Effector memory CD8-positive, alpha-beta T cell (primary cell): ENCODE measurements at places on chromosomes 3 and 15.

DNA sequence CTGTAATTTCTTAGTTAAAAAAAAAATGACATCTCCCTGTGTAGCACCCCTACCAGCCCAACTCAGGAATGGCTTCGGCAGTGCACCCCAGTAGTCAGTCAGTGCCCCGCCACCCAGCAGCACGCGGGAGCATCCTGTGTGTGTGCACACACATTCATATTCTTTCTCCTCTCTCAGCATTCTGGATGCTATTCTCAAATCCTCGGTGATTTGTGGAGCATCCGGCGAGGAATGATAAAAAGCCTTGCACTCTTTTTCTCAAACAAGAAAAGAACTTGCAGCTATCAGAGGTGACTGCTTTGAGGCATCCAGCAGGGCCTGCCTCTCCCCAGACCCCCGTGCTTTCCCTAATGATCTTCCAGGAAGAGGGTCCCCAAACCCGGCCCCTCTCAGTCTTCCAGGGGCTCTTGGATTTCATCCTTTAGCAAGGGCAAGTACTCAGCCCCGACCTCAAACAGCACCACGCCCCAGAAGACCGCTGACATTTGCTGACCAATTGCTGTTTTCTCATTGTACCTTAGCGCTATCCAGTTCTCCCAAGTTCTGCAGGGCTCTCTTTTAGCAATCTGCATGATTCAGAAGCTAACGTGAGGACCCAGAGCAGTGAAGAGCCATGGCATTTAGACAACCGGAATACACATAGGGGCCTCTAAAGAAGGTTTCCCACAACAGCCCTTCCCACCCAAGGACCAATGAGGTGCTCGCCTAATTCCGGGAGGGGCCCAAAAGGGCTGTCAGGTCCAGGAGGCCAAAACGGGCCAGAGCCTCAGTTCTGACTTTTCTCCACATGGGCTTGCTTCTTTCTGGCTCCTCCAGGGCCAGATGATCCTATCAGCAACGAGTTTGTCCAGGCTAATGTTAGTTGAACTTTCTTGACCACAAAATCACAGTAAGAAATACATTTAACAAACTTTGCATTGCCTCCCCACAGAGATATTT, 72.2 kb downstream of the FAM174B start:
- no peak for DNase-seq

- DNase-seq: no peak
Measured at GRCh38 chr15:100653608-100654007, 51.2 kb downstream of the ASB7 start.

DNA sequence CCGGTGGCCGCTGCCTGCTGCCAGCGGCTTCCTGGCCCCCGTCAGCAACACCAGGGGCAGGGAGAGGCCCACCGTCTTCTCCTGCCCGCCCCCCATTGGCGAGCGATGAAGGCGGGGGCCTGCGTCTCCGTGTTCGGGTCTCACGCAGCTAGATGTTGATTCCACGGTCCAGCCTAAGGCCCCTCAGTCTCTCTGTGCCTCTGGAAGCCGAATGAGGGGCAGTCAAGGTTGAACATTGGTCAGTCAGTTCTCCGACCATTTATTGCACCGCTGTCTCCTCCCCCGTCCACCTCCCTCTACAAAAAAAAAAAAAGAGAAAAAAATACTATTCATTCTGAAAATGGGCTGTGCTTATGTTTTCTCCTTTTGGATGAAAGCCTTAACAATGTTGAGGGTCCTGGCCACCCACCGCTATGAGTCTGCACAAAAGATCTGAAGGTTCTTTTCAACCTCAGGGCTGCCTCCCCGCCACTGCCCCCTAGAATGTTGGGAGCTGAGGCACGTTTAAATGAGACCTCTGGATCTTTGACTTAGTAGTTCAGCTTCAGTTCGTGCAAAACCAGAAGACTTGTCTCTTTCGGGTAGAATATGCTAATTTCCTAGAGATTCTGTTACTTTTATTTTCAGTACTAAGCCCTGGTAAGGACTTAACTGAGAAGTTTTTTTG, 736 bp downstream of the IREB2 start:
- no peak for DNase-seq

- no peak for DNase-seq
Measured at GRCh38 chr3:31851278-31851677, 129.8 kb downstream of the OSBPL10 start.

DNA sequence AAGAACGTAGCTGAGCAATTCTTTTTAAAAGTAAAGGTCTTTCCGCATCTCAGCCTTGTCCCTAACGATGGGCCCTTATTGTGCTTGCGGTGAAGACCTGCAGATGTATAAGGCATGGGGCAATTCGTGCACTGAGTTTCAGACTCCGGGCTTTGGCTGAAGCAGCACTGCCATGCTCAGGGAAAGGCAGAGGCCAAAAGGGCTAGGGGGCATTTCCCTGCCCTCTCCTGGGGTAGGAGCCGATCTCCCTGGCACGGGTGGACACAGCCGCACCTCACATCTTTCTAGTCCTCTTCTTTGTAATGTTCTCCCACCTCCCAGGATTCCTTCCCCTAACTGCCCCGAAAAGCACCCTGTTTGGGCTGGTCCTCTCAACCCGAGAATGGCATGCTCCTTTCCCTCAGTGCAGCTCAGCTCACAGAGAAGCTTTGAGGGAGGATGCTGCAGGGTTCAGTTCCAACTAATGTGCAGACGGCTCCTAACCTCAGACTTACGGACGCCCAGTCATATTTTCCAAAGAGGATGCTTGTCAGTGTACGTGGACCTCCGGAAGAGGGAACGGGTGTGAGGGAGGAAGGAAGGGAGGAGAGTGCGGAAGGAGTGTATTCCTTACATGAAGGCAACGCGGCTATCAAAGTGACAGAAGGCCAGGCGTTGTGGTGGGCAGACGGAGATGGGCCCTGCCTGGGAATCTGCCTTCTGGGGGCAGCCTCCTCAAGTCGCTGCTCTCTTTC, 61.2 kb downstream of the SYNM start:
- DNase-seq: no peak

- no peak for DNase-seq
Measured at GRCh38 chr15:95025924-95026728, 794.8 kb downstream of the MCTP2 start.

GRCh38 chr3:5292512-5292911, 105.0 kb downstream of the EDEM1 start:
- no peak for DNase-seq

- DNase-seq: no peak
Measured at GRCh38 chr3:17583530-17583929, 158.9 kb downstream of the TBC1D5 start.

GRCh38 chr15:85131915-85132314, 150.3 kb downstream of the PDE8A start:
- DNase-seq: no peak

GRCh38 chr3:152291238-152291637, 22.5 kb downstream of the MBNL1 start:
- no peak for DNase-seq

DNA sequence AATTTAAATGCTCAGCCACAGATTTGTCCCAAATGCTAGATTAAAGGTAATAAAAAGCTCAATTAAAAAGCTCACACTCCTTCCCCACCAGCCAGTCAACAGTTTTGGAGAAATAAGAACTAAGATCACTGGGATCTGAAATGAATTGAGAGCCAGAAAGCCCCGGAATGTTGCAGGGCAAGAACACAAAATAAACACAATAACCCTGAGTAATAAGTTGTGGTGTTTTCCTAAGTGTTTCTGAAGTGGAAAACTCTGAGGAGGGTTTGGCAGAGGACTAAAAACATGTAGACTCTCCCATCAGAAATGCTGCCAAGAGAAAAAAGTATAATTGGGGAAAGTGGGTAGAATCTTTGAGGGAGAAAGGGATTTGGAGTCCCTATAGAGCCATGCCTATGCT, 127.8 kb downstream of the ABI3BP start:
- DNase-seq: no peak

GRCh38 chr3:65685621-65686235, 353.0 kb downstream of the MAGI1 start:
- no peak for DNase-seq

DNA sequence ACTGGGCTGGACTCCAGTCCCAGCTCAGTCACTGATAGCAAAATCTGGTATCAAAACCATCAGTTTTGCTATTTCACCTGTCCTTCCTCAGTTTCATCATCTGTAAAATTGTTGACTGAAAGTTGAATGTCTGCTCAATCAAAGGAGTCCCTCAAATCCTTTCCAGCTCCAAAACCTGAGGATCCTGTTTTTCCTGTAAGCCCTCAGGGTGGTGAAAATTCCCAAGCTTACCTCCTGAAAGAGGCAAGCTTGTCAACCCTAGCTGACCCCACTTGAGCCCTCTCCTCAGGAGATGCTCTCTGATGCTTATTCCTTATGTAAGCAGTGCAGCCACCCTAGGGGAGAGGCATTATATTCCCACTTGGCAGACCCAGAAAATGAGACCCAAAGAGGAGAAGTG, 82.6 kb downstream of the HMG20A start:
- DNase-seq: no peak

GRCh38 chr3:161175506-161175905, 45.6 kb upstream of the NMD3 start:
- DNase-seq: no peak

- DNase-seq: no peak
Measured at GRCh38 chr3:184565421-184566211, 4.0 kb downstream of the EPHB3 start.
